NCI-H748 treated with DMSO at 0.1 percent for 48 hours (cell line): ENCODE measurements at places on chromosomes 7 and 10.

DNA sequence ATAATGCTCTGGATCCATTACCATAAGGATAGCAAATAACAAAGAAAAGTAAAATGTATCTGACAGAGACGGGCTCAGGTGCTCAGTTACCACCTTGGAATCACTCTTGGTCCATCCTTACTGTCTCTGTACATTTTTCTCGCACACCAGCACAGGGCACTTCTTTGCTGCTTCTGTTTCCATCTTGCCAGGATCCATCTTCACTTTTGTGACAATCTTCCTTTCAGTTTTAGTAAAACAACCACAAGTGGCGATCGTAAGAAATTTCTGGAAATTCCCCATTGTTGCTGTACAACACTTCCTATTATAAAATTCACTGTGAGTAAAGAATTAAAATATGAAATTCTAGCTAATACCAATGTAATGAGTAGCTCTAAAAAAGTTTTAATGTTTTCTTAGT, 695.5 kb downstream of the GRM8 start:
- no peak for DNase-seq

DNA sequence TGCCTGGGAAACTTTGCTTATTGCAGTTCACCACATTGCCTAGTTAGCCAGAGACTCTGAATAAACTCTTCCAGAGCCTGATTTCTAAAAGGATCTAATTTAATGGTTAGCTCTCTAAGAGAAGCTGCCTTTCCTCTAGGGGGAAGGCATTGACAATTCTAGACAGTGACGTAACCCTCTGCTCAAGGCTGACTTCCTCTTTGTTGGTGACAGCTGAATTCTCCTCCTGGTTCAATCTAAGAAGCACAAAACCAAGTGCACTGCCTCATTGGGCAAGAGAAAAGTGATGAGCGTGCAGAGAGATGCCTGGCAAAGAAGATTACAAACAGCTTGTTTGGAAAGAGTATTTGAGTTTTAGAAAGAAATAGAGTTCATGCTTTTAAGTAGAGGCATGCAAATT, 102.7 kb downstream of the MACC1 start:
- DNase-seq: no peak

- no peak for DNase-seq
Observed at GRCh38 chr10:122348935-122349361, 25.6 kb upstream of the PLEKHA1 start.

DNA sequence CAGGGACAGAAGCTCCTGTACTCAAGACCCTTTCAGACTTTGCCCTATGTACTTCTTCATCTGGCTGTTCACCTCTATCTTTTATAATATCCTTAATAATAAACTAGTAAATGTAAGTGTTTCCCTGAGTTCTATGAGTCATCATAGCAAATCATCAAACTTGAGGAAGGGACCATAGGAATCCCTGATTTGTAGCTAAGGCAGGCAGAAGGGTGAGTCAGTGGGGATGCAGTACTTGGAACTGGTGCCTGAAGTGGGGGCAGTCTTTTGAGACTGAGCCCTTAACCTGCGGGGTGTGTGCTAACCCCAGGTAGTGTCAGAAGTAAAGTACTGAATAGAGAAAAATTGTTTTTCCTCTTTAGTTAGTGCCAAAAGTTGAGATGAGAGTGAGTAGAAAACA, 6.2 kb upstream of the TMEM243 start:
- no peak for DNase-seq

GRCh38 chr7:42348631-42349030, 111.6 kb upstream of the GLI3 start:
- DNase-seq: no peak

GRCh38 chr7:158267742-158268435, 319.7 kb downstream of the PTPRN2 start:
- no peak for DNase-seq

GRCh38 chr10:125264757-125265578, 104.6 kb upstream of the CTBP2 start:
- DNase-seq: no peak

GRCh38 chr7:156773966-156774365, 119.0 kb downstream of the LMBR1 start:
- no peak for DNase-seq
